ENCODE measurements at places on chromosomes 6 and 20.
A peak's percentile ranks its signal among the peaks of the same experiment; 100 is the strongest.

GRCh38 chr6:138805016-138805765 is 9.3 kb downstream of the ECT2L start:
- peak; percentile 14 for DNase-seq

- DNase-seq = no peak
These were observed 16.6 kb upstream of the SCUBE3 start for GRCh38 chr6:35197196-35197595.

DNA sequence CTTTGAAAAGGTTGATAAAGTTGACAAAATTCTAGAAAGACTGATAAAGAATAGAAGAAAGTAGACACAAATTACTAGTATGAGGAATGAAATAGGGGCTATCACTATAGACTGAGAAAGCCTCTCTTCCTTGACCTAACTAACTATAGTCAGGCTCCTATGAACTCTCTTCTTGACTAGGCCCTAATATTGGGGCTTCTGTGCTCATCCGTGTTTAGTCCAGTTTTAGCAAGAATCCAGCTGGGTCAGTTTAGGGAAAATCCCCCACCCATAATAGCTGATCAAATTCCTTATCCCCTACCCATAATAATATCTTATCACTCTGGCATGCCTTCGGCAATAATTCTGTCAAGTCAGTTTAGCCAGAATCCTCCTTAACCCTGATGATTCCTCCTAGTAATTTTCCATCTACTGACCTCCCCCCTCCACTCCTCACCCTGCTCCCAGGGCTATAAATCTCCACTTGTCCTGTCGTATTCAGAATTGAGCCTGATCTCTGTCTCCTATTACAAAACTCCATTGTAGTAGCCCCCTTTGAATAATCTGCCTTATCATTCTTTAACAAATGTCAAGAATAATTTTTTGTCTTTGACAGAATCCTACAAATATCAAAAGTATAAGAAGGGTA is 138.1 kb downstream of the TFAP2A start:
- no peak for DNase-seq

- peak; percentile 35 for DNase-seq
These were observed 612 bp downstream of the ADAT2 start for GRCh38 chr6:143449714-143450452.

DNA sequence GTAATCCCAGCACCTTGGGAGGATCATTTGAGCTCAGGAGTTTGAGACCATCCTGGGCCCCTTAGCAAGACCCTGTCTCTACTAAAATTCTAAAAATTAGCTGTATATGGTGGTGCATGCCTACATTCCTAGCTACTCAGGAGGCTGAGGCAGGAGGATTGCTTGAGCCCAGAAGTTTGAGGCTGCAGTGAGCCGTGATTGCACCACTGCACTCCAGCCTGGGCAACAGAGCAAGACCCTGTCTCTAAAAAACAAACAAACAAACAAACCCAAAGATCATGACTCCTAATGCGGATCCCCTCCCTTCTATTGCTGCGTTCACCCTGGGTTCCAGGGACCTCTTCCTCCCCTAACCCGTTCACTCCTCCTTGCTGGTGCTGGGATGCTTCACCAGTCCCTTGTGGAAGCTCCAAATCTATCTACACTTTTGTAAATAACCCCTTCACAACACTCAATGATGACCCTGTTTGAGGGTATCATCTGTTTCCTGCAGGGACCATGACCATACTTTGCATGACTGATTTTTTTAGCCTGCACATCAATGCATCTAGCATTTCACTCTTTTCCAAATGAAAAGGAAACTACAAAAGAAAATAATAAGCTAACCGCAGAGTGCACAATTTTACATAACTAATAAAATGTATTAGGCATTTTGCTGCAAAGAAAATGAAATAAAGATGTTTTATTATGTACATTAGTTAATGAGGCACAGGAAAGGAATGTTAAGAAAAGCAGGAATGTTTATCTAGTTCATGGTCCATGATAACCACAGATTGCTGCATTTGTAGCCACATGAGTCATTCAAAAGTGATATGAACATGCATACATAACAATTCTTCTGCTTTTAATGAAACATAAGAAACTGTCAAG is 30.5 kb upstream of the IPCEF1 start:
- peak; percentile 78 for DNase-seq

DNA sequence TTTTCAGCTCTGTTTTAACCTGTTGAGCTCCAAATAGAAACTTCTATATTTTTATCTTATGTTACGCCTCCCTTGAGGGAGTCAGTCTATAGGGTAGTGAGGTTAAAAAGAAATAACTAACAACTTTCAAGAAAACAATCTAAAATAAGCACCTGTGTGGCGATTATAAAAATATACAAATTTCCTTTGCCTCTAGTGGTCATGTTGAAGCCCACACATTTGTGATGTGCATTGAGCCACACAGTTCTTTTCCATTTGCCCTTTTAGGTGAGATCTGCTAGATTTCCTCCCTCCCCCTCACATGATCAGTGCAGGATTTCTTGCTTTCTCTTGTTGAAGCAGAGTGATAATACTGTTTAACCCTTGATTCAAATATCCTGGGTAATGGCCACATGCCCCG is 84.2 kb downstream of the MYB start:
- no peak for DNase-seq

DNA sequence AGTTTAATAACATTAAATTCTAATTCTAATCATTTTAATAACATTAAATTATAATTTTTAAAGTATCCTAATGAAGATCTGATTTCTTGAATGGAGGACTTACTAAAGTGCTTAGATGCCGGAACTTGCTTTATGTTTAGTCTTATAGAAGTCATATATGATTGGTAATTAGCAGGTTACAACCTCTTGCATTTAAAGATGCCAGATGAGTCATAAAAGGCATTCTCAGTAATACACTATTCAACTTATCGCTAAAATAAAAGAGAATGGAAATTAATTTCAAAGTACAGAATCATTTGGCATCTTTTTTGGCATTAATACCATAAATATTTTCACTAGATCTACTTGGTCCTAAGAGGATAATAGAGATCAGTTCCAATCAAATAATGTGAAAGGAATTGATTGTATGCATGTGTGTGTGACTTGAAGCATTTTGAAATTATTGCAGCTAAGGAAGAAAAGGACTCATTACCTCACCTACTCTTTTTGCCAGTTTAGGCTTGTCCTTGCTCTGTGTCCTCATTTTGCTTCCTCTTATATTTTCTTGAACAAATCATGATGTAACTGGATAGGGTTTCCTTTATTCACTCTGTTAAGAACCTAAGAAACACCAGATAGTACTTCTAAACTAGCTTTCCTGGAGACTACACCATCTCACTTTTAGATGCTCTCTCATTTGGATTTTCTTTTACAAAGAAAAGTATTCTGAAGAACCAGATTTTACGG is 2.7 kb downstream of the COL21A1 start:
- no peak for DNase-seq

DNA sequence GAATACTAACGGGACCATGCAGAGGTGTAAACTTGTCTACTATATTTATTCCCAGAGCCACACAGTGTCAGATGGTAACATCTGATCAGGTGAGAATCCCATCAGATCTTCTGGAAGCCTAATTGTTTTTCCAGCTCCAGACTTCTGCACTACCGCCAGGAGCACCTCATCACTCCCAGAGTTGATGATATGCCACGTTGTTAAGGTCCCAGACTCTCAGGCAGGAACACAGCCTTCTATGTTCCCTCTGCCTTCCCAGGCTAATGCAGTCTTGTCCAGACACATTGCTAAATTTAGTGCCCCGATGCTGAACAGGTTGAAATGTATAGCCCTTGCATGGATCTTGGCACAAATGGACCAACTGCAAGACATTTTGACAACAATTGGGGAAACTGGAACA is 86.2 kb downstream of the PROKR2 start:
- DNase-seq = no peak

- no peak for DNase-seq
These were observed at the start of gene FAM162B for GRCh38 chr6:116764961-116765841. Gene FAM162B, minus strand, starts transcription at chr6:116765719. Its CDS starts 143 bp downstream, at chr6:116765576.

GRCh38 chr6:155328074-155328538 is 13.8 kb upstream of the TFB1M start:
- DNase-seq = no peak

GRCh38 chr6:168244961-168245551 is 74.5 kb downstream of the DACT2 start:
- DNase-seq = no peak

GRCh38 chr20:49620364-49621240 is 52.7 kb upstream of the PTGIS start:
- no peak for DNase-seq

- no peak for DNase-seq
These were observed 3.8 kb downstream of the SMIM13 start for GRCh38 chr6:11097476-11097875.

GRCh38 chr6:157219201-157220200 is 103.8 kb downstream of the TMEM242 start:
- peak; percentile 55 for DNase-seq

Data from HT1080 (cell line).